Activated CD4-positive, CD25-positive, alpha-beta regulatory T cell (primary cell): ENCODE measurements at places on chromosomes 5 and 9.
A peak's percentile ranks its signal among the peaks of the same experiment; 100 is the strongest.

DNA sequence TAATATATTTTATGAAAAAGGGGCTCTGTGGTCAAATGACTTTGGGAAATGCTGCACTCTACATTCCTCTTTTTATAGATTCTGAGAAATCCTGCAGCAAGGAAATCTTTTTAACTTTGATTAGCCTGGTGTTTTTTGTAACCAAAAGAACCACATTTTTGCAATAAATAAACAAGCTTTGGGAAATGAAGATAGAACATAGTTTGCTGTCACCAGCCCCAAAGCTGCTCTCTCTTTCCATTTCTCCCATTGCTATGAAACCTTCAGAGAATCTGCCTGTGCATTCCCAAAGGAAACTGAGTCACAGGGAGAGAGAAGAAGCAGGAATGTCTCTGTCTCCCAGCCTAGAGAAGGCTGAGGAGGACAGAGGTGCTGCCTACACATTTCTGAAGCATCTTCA is 59.0 kb downstream of the COL15A1 start:
- no peak for DNase-seq

DNA sequence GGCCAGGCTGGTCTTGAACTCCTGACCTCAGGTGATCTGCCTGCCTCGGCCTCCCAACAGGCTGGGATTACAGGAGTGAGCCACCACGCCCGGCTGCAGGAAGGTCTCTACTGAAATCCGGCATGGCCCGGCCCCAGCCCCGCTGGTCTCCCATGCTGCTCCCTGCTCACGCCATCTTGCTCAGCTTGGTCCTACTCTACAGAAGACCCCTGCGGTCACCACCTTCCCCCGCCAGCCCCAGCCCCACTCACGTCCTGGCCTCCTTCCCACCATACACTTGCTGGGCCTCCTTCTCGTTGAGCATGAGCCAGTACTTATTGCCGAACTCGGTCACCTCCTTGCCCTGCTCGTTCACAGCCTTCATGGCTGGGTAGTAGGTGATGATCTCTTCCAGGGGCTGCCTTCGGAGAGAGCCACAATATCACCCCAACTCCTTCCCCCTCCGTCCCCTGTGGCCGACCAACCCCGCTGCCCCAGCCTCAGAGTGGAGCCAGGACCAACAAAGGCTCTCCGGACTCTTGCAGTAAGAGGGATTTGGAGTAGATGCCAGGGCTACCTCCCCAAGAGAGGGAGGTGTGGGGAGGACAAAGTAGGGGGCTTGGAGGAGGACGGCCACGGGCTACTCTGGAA is 4.0 kb downstream of the PTGES2 start:
- DNase-seq = no peak

DNA sequence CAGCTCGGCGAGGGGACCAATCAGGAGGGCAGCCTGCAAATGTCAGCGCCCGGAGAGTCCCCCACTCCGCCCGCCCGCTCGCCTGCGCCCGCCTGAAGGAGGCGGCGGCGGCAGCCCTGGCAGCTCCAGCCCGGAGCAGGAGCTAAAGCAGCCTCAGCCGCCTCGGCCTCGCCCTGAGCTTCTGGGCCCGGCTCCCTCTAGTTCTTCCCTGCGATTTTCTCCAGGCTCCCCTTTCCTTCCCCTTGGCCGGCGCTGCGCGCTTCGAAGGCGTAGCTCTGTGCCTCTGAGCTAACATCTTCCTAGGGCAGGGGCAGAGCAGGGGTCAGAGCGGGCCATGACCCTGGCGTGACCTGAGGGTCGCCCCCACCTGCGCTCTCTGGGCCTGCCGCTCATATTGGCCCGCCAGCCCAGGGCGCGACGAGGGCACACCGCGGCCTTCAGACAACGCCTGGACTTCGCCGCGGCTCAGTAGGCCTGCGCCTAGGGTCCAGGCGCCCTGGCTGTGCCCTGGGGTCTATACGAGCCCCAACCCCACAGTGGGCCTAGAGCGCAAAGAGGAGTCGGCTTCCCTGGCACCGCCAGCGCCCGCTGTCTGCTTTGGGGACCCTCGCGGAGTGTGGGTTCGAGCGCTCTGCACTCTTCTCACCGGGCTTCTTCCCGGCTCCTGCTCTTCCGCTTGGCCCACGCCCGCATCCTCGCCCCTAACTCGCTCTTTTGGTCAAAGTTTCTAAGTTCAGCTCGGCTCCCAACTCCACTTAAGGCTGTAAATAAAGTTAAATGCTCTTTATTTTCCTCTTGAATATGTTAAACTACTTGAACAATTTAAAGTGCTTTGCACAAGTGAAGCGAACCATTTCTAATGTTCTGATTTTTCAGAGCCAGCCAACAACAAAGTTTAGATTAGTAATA is 504 bp upstream of the OTP start:
- DNase-seq = no peak

DNA sequence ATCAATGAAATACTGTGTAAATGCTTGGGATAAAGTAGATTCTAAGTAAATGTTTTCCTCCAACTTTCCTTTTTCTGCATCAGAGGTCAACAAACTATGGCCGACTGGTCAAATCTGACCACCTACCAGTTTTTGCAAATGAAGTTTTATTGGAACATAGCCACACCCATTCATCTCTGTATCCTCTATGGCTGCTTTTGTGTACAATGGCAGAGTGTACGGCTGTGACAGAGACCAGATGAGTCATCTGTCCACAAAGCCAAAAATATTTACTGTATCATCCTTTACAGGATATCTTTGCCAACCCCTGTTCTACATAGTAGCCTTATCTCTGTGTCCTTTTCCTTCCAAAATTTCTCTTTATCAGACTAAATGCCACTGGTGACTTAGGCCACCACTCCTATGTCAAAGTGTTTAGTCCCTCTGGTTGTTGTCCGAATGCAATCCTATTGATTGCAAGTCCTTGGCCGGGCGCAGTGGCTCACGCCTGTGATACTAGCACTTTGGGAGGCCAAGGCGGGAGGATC is 218.4 kb upstream of the KLF4 start:
- no peak for DNase-seq

GRCh38 chr5:172051643-172052339 is 45.4 kb upstream of the FBXW11 start:
- no peak for DNase-seq

- DNase-seq = no peak
These were observed 22.1 kb downstream of the ETF1 start for GRCh38 chr5:138520971-138521370.

GRCh38 chr5:174409070-174409469 is 315.3 kb upstream of the MSX2 start:
- no peak for DNase-seq

GRCh38 chr5:123371575-123372179 is 51.5 kb downstream of the CEP120 start:
- DNase-seq = peak; percentile 0

GRCh38 chr5:91307048-91307447 is 76.1 kb downstream of the ARRDC3 start:
- no peak for DNase-seq

DNA sequence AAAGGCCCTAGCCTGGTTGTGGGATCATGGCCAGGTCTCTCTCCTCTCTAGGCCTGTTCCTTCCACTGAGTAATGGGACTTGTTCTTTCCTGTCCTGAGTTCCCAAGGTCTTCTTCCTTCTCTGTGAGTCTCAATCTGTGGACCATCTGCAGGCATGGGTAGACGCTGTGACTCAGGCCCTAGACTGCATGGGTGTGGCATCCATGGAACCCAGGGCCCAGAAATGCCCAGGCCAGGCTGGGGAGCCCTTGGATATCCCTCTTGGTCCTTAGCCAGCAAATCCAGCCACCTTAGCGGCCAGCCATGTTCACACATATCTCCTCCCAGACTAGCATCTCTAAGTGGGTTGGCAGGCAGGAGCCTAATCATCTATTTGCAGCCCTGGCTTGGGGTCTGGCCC is 2.3 kb upstream of the ACSL6 start:
- no peak for DNase-seq

- DNase-seq = no peak
These were observed 536 bp upstream of the STX17 start for GRCh38 chr9:99905833-99906402.

DNA sequence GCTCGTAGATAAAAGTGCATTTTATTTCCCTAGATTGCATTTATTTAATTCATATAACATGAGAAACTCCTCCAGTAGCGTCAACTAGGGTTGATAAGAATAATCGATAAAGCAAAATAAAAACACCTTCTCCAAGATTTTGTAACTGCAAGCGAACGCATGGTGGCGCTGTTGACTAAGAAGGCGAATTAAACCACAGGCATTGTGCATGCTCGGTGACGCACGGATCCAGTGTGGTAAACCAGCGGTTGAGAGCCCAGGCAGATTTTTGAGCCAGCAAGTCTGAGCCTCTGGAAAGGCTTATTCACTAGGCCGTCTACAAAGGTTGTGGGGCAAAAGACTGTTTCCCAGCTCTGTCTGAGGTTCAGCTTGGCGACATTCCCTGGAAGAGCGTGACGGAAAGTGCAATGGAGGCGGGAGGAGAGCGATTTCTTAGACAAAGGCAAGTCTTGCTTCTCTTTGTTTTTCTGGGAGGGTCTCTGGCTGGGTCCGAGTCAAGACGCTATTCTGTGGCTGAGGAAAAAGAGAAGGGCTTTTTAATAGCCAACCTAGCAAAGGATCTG is at the start of gene PCDHB3:
TSS of gene PCDHB3 (plus strand) at position 231 of the 563 bp plus-strand sequence. CDS start at position 408, 177 bp downstream.
- DNase-seq = no peak
